ENCODE measurements at places on chromosomes 7 and 10. TPM values are rescaled to one million over a fixed set of nuclear protein-coding genes. Genes with fewer than 3 reads are reported as not detected.

DNA sequence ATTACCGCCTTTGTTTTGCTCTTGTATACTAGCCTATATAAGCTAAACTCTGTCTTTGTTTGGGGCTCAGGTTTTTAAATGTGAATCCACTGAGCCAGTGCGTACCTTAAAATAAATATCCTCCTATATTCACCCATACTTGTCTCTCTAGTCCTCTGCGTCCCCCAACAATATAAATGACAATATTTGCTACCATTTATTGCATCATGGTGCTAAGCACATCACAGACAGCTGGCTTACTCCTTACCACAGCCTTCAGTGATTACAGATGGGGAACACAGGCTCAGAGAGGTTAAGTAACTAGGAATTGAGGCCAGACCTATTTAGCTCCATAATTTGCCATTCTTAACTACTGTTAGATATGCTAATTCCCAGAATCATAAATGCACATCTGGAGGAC, 3.4 kb upstream of the ADCK2 start:
- DNase-seq: no peak

The LMOD2 gene
- total RNA-seq: not detected

DNA sequence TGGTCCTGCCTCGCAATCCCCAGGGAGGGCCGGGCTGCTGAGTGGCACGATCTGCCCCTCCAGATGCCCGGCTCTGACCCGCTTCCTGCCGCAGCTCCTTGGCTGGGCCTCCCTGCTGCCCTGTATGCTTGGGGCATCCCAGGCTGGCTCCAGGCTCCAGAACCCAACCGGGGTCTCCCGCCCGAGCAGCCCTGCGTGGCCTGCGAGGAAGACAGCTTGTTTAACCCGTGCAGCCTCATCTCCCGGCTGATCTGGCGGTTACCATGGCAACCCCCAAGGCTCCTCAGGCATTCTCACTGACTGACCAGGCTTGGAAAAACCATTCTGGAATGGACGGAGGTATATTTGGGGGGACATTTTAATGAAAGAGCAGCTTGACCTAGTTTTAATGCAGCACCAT, 232.4 kb upstream of the MYO3A start:
- no peak for DNase-seq

- DNase-seq: no peak
Observed at GRCh38 chr7:83455612-83456011, 193.3 kb downstream of the SEMA3E start.
